Amniotic epithelial cell (primary cell): ENCODE measurements at places on chromosomes 7 and 10.

GRCh38 chr7:1290026-1290678 lies 57.5 kb downstream of the UNCX start:
- no peak for DNase-seq

DNA sequence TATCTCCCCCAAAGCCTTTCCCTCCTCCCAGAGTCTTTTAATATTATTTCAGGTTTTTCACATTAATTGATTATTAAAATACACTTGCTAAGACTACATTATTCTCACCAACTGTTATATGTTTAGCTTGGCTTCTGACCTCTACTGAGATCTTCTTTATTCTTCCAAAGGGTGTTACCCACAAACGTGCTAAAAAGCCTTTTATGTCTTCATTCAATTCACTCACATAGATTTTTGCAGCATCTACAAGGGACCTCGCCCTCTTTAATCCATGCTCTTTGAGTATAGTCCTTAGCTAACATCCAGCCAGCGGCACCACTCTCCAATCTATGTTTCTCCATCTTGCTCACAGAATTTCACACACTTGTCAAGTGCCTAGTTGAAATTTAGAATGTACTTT lies 115.9 kb downstream of the HIPK2 start:
- no peak for DNase-seq

- no peak for DNase-seq
Observed at GRCh38 chr10:12588091-12588860, 238.9 kb downstream of the CAMK1D start.

DNA sequence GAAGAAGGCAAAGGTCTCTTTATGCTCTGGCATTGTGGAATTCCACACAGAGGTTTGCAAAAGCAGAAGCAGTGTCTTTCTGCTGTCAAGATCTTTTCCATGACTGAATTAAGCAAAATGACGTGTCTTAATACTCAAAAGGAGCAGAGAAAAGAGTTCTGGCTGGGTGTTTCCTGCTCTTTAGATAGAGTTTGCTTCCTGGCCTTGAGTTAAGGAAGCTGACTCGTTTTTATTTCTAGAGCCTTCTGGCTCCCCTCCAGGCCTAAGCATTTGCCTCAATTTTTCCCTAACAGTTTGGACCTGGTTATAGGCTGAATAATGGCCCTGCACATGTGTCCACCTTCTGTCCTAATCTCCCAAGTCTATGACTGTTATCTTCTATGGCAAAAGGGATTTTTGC lies 21.6 kb downstream of the TAS2R41 start:
- peak; percentile 67 for DNase-seq

DNA sequence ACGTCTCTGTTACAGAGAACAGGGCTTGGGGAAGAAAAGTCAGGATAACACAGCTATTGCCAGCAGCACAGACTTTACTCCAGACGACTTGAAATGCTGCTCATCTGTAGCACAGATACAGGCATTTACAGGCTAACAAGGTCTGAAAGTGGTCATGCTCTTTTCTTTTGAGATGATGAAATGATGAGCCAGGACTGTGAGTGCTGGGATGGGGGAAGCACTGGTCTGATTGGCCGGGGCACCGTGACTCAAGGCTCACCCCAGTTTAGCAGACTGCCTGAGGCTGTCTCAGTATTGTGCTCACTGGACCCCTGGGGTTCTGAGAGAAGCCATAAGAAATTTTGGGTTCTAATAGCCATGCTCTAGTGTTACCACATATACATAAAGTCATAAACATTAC lies 12.4 kb downstream of the SMKR1 start:
- DNase-seq = no peak

GRCh38 chr7:17094963-17095574 lies 203.4 kb upstream of the AHR start:
- DNase-seq = no peak

DNA sequence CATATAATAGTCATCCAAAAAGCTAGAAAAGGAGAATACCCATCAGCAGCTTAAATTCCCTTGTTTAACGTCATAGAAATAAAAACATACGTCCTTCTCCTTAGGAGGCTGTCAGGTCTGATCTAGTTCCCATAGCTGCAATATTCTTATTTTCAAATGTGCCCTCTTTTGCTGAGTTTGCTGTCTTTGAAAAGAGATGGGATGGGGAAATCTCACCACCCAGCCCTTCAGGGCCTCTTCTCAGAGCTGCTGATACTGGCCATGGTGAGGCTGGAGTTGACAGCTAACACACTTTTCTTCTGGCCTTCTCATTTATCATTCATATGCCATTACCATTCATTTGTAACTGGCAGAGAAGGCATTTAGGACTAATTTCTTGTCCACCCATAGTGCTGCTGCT lies 5.1 kb upstream of the PCGF5 start:
- no peak for DNase-seq

GRCh38 chr10:28807760-28808613 lies 130.7 kb downstream of the BAMBI start:
- DNase-seq = peak; percentile 60

DNA sequence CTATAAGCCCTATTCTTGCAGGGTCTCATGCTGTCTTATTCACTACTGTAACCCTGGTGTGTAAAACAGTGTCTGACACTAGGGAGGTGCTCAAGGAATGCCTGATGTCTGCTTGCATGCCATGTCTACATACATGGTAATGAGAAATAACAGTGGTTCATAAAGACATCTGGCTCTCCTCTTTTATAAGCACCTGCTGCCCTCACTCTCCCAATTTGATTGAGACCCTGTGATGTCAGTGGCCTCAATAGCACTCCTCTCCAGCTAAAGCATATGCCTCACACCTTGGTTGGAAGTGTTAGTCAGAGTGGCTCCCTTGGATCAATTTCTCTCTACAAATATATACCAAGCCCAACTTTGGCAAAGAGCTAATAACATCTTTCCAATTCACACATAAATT lies 30.6 kb downstream of the ANK3 start:
- DNase-seq = no peak

DNA sequence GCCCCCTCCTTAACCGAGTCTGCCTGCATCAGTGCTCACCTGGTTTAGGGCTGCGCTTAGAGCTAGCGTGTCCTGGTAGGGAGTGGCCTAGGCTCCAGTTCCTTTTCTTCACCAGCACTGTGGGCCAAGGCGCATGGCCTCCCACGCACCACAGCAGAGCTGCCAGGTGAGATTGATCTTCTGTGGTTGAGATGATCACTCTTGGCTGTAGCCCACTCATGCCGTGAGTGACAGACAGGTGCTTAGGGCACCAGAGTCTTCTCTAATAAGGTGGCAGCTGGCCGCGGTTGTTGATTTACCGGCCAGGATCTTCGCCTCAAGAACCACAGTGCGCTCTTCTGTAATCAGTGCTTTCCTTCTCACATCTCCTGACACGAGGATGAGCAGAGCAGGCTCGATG lies 157.2 kb upstream of the INSYN2A start:
- DNase-seq = no peak

DNA sequence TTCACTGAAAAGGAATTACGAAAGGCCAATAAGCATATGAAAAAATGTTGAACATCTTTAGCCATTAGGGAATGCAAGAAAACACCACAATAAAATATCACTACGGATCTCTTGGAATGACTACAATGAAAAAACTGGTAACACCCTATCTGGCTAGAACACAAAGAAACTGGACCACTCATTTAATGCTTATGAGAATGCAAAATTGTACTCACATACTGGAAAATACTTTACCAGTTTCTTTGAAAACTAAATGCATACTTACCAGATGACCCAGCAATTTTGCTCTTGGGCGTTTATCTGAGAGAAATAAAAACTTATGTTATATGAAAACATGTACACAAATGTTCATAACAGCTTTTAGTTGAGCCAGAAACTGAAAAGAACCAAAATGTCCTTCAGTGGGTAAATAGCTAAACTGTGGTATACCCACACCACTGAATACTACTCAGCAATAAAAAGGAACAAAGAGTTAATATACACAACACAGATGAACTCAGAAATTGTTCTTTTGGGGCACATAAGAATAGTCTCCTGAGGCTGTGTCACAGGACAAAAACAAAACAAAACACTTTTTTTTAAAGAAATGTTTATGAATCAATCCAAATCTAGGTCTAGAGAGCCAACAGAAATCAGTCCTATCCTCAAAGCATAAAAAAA lies 23.5 kb downstream of the CNOT4 start:
- peak; percentile 17 for DNase-seq

DNA sequence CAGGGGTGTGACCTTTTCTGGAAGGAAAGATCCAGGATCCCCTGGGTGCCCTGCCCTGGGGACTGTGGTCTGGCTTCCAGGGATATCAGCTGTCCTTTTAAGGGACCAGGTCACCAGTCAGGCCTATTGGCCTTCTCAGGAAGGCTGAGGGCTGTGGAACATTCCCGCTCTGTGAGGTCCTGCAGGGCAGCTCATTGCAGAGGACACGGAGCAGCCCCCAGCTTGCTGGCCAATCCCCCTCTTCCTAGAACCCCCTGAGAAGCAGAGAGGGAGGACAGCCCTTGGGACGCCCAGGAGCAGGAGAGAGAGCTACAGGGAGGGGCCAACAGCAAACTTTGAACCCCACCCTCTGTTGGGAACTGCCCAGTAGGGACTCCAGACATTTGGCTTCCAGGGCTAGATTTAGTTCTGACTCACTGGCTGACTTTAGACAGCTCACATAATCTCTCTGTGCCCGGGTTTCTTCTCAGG lies 67.9 kb upstream of the COL13A1 start:
- peak; percentile 55 for DNase-seq

DNA sequence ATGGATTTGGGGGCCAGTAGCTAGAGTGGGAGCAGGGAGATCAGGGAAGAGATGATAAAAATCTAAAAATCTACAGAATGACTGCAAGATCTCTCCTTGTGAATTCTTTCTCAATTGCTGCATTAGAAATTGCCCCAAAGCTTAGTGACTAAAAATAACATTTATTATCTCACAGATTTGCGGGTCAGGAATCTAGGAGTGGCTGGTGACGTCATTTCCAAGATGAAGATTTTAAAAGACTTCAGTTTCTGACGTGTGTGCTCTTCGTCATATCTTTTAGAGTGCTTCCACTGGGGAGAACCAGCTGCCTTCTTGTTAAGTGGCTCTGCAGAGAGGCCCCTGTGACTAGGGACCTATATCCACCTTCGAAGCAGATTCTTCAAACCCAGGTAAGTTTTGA lies 112.6 kb downstream of the DGKI start:
- peak; percentile 33 for DNase-seq

- peak; percentile 37 for DNase-seq
Observed at GRCh38 chr7:144137501-144137900, 14.5 kb downstream of the OR2A14 start.

DNA sequence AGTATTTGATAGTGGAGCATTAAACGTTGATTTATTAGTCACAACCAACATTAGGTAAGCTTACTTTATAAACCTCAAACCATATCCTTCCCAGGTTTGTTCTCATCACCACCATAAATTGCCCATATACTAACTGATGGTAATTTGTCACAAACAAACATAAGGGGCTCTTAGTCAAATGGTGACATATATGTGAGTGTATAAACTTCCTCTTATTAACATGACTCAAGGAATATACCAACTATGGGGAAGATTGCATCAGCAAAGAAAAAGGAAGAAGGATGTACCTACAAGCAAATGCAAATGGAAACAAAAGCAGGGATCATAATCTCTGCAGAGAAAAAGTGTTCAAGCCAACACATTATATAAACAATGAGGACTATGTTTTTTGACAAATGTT lies 418.2 kb upstream of the AKR1E2 start:
- DNase-seq = peak; percentile 20

- no peak for DNase-seq
Observed at GRCh38 chr10:100987685-100988049, 324 bp downstream of the TWNK start.

- no peak for DNase-seq
Observed at GRCh38 chr7:51255036-51255435, 61.6 kb downstream of the COBL start.

- peak; percentile 66 for DNase-seq
Observed at GRCh38 chr7:66265566-66265965, 60.4 kb downstream of the TPST1 start.

DNA sequence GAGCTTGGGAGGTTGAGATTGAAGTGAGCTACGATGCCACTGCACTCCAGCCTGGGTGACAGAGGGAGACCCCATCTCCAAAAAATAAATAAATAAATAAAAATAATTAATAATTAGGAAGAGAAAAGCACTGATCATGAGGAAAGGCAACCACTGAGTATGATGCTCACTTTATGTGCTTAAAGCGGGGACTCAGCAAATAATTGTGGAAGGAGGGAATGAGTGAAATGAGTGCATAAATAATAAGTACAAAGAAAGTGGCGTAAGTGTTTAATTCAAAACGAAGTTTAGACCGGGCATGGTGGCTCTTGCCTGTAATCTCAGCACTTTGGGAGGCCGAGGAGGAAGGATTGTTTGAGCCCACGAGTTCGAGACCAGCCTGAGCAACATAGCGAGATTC lies 94.9 kb upstream of the MKLN1 start:
- DNase-seq = no peak

DNA sequence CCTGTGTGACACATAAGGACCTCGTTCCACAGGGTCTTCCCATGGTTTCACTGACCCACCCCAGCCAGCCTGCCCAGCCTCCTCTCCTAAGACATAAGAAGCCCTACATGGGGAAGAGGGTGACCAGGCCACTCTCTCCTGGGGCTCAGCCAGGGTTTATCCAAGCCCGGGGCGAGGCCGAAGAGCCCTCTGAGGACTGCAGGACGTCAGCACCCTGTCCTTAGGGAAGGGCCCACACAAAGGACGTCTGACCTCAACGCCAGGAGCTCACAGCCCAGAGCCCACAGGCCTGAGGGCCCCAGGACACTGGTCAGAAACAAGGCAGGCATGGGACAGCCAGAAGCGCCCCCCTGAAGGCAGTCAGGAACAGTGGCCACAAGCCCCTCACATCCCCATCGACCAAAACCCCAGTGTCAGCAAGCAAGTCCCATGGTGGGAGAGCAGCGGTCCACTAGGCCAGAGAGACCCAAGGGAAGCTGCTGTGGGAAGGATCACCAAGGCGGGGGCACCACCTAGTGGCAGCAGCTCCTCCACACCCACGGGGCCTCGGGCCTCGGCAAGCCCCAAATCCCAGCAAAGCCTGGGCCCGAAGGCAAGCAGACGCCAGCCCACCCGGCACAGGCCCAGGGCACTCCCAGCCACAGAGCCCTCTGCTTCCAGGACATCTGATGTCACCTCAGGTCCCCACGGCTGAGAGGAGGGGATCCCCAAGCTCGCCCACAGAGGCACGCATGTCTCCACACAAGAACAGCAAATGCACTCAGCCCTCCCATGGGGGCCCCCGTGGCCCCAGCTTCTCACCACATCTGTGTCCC lies 23.4 kb downstream of the MAD1L1 start:
- DNase-seq = peak; percentile 59
